ENCODE measurements at places on chromosomes 12 and 14. TPM values are rescaled to one million over a fixed set of nuclear protein-coding genes. Genes with fewer than 3 reads are reported as not detected.
A peak's percentile ranks its signal among the peaks of the same experiment; 100 is the strongest.

DNA sequence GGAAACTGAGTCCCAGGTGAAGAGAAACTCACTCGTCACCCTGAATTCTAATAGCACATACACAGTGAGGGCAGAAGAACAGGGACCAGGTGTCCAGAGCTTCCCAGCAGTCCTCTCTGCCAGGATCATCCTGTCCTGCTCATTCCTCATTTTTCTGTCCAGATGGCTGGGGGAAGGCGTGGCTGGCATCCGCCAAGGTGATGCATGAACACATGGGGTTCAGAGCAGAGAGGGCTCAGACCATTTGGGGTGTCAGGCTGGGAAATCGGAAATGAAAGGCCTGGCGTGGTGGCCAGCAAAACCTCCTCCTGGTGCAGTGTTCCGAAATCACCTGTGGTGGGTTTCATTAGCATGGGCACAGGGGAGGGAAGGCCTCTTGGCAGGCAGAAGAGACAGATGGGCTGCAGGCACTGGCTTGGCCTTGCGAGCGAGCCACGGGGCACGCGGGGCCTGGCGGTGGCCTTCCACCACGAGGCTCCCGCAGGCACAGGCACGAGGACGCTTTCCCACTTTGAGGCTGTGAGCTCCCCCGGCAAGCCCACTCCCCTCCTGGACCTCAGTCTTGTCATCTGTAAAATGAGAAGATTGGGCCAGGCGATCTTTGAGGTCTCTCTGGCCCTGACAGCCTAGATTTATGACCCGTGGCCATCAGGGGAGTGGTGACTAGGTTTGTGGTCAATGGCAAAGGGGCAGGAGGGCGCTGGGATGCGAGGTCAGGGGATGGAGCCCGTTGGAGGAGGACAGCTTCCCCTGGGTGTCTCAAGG is 68.5 kb downstream of the TSPAN9 start:
- H3K4me3 ChIP-seq: no peak overlapping the region
- no peaks in the 10 kb centered on the region for H3K27me3 ChIP-seq
- H3K27ac ChIP-seq: no peak overlapping the region
- no peaks in the 10 kb centered on the region for H3K4me1 ChIP-seq
- no peaks in the 10 kb centered on the region for H3K36me3 ChIP-seq

DNA sequence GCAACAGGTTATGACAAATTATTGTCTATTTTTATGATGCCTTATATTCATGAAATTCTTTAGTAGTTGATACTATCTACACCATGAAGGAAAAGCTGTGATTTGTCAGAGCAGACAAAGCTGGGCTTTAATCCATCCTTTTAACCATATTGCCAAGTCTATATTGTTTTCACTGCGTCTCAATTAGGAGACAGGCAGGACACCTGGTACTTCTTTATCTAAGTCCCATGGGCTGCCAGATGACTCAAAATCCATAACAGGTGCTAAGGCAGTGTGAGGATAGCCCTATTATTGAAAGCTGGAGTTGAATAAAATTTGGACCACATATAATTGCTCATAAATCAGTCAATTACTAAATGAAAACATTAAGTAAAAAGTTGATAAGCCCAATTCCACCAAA is 22.6 kb downstream of the INSM2 start:
- no peak overlapping the region for H3K27ac ChIP-seq
- no peaks in the 10 kb centered on the region for H3K36me3 ChIP-seq
- DNase-seq: no peak

DNA sequence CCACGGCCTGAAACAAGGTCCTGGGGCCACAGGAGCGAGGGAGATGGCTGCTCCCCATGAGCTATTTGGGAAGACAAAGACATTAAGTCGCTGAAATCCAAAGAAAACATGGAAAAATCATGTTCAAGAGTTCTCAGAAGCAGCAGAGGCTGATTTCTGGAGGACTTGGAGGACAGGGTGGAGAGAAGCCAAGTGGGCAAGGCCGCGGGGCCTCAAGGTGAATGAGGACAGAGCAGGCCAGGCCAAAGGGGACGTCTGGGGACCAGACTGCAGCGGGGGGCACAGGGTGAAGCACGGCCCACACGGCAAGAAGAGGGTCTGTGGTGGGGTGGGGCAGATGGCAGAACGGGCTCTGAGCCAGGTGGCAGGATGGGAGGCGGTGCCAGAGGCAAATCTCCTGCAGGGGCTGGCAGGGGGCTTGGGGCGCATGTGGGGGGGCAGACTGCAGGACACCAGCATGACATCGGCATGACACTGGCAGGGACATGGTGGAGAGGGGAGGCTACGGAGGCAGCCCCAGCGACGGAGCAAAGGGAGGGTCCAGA is 48.9 kb downstream of the RNF34 start:
- no peaks in the 10 kb centered on the region for H3K27me3 ChIP-seq
- DNase-seq: no peak
- H3K27ac ChIP-seq: no peak overlapping the region
- H3K36me3 ChIP-seq: no peaks in the 10 kb centered on the region
- no peaks in the 10 kb centered on the region for H3K4me1 ChIP-seq

- H3K36me3 ChIP-seq: no peaks in the 10 kb centered on the region
- H3K4me1 ChIP-seq: peaks cover 20% of the 10 kb centered on the region
- peak; percentile 33 for DNase-seq
- H3K27ac ChIP-seq: peak overlapping the region; percentile 51
- no peaks in the 10 kb centered on the region for H3K27me3 ChIP-seq
Observed at GRCh38 chr12:47312808-47313426, 233.2 kb upstream of the AMIGO2 start.

GPR132 gene
- 0.95 TPM for total RNA-seq

SLC17A8 gene
- 0.16 TPM for total RNA-seq

- no peak overlapping the region for H3K27ac ChIP-seq
- H3K36me3 ChIP-seq: no peaks in the 10 kb centered on the region
- H3K27me3 ChIP-seq: no peaks in the 10 kb centered on the region
- no peaks in the 10 kb centered on the region for H3K4me1 ChIP-seq
- DNase-seq: no peak
Observed at GRCh38 chr12:69546693-69547438, 38.4 kb upstream of the CCT2 start.

GRCh38 chr12:128138125-128138524 is 128.8 kb upstream of the TMEM132C start:
- no peak overlapping the region for H3K27ac ChIP-seq
- H3K27me3 ChIP-seq: no peaks in the 10 kb centered on the region
- DNase-seq: no peak

GRCh38 chr12:11765421-11765816 is 115.9 kb downstream of the ETV6 start:
- no peak for DNase-seq
- no peaks in the 10 kb centered on the region for H3K27me3 ChIP-seq
- H3K36me3 ChIP-seq: no peaks in the 10 kb centered on the region
- no peak overlapping the region for H3K4me3 ChIP-seq
- peaks cover 3% of the 10 kb centered on the region for H3K4me1 ChIP-seq
- H3K27ac ChIP-seq: no peak overlapping the region

- no peak overlapping the region for H3K27ac ChIP-seq
- no peaks in the 10 kb centered on the region for H3K4me1 ChIP-seq
Observed at GRCh38 chr12:28108599-28108998, 81.7 kb upstream of the CCDC91 start.

DNA sequence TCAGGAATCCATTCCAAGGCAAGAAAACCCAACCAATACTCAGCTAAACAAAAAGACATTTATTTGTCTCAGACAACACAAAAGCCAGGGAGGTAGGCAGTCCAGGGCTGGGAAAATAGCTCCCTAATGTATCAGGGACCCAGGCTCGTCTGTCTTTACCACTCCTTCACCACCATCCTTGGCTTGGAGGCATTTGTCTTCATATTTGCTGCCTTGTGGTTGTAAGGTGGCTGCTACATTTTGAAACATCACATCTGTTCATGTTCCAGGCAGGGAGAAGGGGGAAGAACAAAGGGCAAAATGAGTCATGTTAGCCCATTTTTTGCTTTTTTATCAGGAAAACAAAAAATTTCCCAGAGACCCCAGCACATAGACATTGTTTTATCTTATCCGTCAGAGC is 44.8 kb upstream of the PCED1B start:
- no peaks in the 10 kb centered on the region for H3K36me3 ChIP-seq
- no peak for DNase-seq
- no peaks in the 10 kb centered on the region for H3K27me3 ChIP-seq
- H3K4me3 ChIP-seq: no peak overlapping the region

DNA sequence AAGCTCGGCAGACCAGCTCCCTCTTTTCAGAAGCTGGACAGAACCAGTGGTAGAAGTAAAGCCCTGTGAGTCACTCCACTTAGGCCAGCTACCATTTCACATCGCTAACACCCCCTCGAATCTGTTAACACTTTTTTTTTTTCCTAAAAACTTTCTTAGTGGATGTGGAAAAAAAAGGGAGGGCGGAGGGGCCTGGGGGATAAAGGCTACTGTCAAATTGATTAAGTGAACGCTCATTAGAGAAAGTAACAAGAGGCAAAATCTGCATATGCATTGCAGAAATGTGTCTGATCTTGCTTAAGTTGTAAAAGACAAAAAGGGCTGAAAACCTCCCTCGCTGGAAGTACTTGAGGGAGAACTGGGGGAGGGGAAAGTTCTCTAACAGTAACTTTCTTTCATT is 86.6 kb upstream of the OTX2 start:
- no peaks in the 10 kb centered on the region for H3K27me3 ChIP-seq
- H3K4me3 ChIP-seq: no peak overlapping the region
- H3K36me3 ChIP-seq: no peaks in the 10 kb centered on the region
- no peak for DNase-seq
- H3K4me1 ChIP-seq: no peaks in the 10 kb centered on the region
- no peak overlapping the region for H3K27ac ChIP-seq

TMTC1 gene
- 1.4 TPM for total RNA-seq

MFAP5 gene
- 0.69 TPM for total RNA-seq

SAMD15 gene
- 0.28 TPM for total RNA-seq

DNA sequence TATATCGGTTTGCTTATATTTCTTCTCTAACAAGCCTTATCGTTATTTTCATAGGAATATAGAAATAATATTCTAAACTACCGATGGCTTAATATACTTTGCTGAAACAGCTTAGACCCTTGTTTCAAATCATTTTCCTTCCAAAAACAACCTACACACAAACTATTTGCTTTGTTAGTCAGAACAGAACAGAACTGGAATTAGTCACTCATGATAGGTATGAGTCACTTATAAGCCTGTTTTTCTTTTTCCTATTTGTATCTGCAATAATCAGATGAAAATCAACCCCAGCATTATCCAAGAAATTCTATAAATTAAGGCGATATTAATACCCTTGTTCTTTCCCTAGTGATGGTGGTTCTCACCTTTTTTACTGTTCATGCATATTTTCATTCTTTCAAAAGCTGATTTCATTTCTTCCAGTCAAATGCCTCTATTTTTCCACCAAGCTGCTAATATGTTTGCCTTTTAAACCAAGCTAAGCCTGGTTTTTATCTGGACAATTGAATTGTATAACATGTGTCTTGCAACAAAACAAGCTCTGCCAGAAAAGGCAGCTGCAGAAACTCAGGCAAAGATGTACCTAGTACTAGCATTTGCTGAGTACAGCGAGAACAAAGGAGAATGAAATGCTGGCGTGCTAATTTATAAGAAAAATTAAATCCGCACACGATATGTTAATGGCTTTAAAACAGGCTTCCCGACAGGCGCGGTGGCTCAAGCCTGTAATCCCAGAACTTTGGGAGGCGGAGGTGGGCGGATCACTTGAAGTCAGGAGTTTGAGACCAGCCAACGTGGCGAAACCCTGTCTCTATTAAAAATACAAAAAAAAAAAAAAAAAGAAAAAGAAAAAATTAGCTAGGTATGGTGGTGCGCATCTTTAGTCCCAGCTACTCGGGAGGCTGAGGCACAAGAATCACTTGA is 1418.2 kb downstream of the AACS start:
- H3K4me3 ChIP-seq: no peak overlapping the region
- H3K27me3 ChIP-seq: no peaks in the 10 kb centered on the region
- DNase-seq: no peak

GRCh38 chr12:68932128-68932960 is 627 bp downstream of the CPM start:
- H3K36me3 ChIP-seq: no peaks in the 10 kb centered on the region
- H3K27ac ChIP-seq: peak overlapping the region; percentile 74
- H3K4me1 ChIP-seq: peaks cover 6% of the 10 kb centered on the region

GRCh38 chr12:58757422-58757821 is 162.9 kb downstream of the LRIG3 start:
- no peaks in the 10 kb centered on the region for H3K4me1 ChIP-seq
- no peak for DNase-seq
- no peaks in the 10 kb centered on the region for H3K36me3 ChIP-seq
- H3K27ac ChIP-seq: no peak overlapping the region

DNA sequence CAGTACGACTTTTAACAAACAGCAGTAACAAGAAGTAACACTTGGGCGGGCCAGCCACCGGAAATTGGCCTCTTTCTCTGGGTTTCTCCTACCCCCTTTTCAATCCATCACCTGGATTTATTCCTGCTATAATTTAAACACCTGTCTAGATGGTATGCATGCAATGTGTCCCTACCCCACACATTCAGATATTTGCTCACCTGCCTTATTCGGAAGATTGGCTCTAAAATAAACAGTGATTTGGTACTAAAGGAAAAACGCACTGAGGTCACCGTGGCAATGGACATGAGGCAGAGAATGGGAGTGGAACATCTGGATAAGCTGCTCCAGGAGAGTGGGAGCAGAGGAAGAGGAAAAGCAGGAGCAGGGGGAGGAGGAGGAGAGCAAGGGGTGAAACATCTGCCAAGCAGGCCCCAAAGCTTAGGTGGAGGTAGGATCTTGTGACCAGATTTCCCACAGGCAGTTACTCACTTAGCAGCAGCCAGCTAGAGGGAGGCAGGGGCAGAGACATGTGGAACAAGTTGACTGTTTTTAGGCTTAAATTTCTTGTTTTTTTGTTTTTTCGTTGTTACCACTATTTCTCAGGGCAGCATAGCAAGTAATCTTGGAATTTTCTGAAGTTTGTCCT is 150.9 kb downstream of the TTLL5 start:
- no peaks in the 10 kb centered on the region for H3K36me3 ChIP-seq
- H3K27me3 ChIP-seq: no peaks in the 10 kb centered on the region
- peak overlapping the region; percentile 45 for H3K27ac ChIP-seq
- DNase-seq: no peak
- peaks cover 16% of the 10 kb centered on the region for H3K4me1 ChIP-seq
- no peak overlapping the region for H3K4me3 ChIP-seq

- H3K27ac ChIP-seq: no peak overlapping the region
- H3K27me3 ChIP-seq: no peaks in the 10 kb centered on the region
- H3K4me3 ChIP-seq: no peak overlapping the region
Observed at GRCh38 chr12:92478692-92479091, 224.1 kb upstream of the PLEKHG7 start.

DNA sequence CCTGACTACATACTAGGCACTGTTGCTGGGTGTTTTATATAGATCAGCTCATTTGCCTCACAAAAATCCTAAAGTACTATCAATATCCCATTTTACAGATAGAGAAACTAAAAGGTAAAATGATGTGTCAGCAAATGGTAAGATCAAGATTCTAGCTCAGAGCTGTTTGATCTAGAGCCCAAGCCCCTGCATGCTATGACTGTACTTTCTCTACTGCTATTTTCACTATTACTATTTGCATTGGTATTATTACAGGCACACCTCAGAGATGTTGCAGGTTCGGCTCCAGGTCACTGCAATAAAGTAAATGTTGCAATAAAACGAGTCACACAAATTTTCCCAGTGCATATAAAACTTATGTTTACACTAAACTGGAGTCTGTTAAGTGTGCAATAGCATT is 10.9 kb downstream of the ISCU start:
- H3K36me3 ChIP-seq: no peaks in the 10 kb centered on the region
- no peaks in the 10 kb centered on the region for H3K27me3 ChIP-seq
- H3K4me3 ChIP-seq: no peak overlapping the region

GRCh38 chr12:25811656-25812126 is 146.8 kb upstream of the RASSF8 start:
- H3K4me1 ChIP-seq: no peaks in the 10 kb centered on the region
- H3K27ac ChIP-seq: no peak overlapping the region
- DNase-seq: no peak
- H3K27me3 ChIP-seq: no peaks in the 10 kb centered on the region

Measured in pancreas (tissue), 10 donors.